ENCODE measurements at places on chromosomes 3 and 15.

GRCh38 chr3:185423178-185423577 lies 60.2 kb downstream of the MAP3K13 start:
- H3K27ac ChIP-seq, result no peak overlapping the region
- no peaks in the 10 kb centered on the region for H3K27me3 ChIP-seq

DNA sequence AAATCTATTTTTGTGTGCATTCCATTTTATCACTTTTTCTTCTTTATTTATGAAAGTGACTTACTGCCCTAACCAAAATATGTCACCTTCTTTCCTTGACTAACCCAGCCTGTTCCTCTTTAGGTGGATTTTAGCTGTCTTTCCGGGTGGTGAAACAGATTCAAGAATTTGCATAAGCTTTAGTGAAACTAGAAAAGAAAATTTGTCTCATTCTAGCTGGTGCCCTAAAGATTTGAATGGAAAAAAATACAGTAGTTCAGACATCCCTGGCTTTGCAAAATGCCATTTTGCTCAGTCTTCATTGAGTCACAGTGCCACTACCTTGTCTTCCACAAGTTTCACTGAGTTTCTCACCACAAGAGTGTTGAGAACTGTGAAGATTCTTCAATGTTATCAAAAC lies 28.2 kb upstream of the CCDC50 start:
- no peak overlapping the region for H3K4me3 ChIP-seq
- no peaks in the 10 kb centered on the region for H3K4me1 ChIP-seq
- H3K27me3 ChIP-seq, result no peaks in the 10 kb centered on the region

GRCh38 chr15:98419173-98419780 lies 229.1 kb upstream of the IGF1R start:
- no peak overlapping the region for H3K27ac ChIP-seq
- peaks cover 7% of the 10 kb centered on the region for H3K27me3 ChIP-seq
- H3K36me3 ChIP-seq, result no peaks in the 10 kb centered on the region
- peaks cover 13% of the 10 kb centered on the region for H3K4me1 ChIP-seq
- no peak overlapping the region for H3K4me3 ChIP-seq

- H3K4me3 ChIP-seq, result no peak overlapping the region
- no peaks in the 10 kb centered on the region for H3K27me3 ChIP-seq
- DNase-seq, result no peak
These were observed 118.0 kb downstream of the ABI3BP start for GRCh38 chr3:100875239-100875638.

DNA sequence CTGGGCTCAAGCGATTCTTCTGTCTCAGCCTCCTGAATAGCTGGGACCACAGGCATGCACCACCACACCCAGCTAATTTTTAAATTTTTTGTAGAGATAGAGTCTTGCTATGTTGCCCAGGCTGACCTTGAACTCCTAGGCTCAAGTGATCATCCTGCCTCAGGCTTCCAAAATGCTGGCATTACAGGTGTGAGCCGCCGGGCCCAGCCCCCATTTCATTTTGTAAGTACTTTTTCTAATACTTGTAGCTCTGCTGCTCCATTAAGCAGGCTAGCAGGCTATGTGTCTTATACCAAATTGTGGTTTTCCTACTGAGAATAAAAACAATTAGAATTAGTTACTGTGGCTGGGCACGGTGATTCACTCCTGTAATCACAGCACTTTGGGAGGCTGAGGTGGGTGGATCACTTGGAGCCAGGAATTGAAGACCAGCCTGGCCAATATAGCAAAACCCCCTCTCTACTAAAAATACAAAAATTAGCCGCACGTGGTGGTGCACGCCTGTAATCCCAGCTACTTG lies 22.4 kb downstream of the NIPA1 start:
- no peak overlapping the region for H3K27ac ChIP-seq
- no peak overlapping the region for H3K4me3 ChIP-seq
- H3K4me1 ChIP-seq, result no peaks in the 10 kb centered on the region
- DNase-seq, result no peak
- peaks cover 24% of the 10 kb centered on the region for H3K36me3 ChIP-seq
- H3K27me3 ChIP-seq, result no peaks in the 10 kb centered on the region

DNA sequence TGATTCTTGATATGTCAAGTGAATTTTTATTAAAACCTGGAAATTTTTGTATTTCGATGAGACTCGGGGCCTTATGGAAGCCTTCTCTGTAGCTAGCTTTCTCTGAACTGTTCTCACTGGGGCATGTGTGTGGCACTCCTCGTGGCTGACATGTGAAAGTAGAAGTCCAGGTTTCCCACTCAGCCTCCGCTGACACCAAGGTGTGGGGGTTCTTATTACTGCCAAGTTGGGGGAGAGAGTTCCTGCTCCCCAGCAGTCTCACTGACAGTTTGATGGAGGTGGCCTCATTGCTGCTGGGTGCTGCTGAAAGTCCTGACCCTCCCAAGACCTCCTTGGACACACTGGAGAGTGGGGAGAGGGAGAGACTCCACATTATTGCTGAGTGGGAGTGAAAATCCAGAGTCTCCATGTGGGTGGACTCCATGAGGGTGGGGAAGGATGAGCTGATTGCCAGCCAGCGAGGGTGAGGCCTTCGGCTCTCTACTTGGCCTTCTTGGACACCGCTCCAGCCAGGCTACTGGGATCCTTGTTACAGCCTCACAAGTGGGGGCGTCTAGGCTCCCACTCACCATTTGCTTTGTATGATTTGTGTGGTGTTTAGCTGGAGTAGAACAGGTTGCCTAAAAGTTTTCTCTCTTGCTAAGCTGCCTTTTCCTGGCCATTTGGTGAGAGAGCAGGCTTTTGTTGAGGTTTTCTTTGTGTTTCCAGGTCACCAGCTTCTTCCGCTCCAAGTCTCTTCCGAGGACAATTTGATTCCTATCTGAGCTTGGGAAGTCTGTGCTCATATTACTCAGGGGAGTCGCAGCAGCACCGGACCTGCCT lies 64.1 kb downstream of the LSM3 start:
- no peaks in the 10 kb centered on the region for H3K4me1 ChIP-seq
- no peaks in the 10 kb centered on the region for H3K27me3 ChIP-seq
- H3K27ac ChIP-seq, result no peak overlapping the region
- H3K36me3 ChIP-seq, result no peaks in the 10 kb centered on the region

GRCh38 chr3:46892285-46893145 lies 15.0 kb downstream of the PTH1R start:
- DNase-seq, result no peak
- H3K27ac ChIP-seq, result no peak overlapping the region
- H3K27me3 ChIP-seq, result peaks cover 68% of the 10 kb centered on the region
- H3K4me3 ChIP-seq, result peak overlapping the region; percentile 12

DNA sequence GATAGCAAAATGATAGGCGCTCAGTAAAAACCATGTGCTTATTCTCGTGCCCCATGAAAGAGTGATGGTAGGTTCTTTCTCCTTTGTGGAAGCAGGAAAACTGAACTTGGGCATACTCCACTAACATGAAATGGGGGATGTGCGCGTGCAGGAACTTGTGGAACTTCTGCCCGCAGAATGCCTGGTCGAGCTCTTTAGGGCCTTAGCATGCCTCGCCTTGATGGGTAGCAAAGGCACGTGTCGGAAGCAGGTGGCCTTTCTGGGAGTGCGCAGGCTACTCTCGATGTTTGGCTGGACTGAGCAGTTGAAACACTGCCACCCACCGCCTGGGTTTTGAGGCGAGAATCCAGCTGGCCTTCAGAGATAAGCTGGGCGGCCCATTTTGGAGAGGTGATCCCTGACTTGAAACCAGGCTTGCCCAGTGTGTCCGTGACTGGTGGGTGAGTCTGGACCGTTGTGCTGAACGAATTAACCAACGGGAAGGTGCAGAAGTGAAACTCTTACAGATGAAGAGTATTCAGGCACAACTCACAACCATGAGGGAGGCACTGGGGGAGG lies 842 bp downstream of the PCCB start:
- H3K36me3 ChIP-seq, result no peaks in the 10 kb centered on the region
- no peak for DNase-seq
- peak overlapping the region; percentile 96 for H3K27ac ChIP-seq
- H3K27me3 ChIP-seq, result no peaks in the 10 kb centered on the region
- H3K4me3 ChIP-seq, result peak overlapping the region; percentile 71

DNA sequence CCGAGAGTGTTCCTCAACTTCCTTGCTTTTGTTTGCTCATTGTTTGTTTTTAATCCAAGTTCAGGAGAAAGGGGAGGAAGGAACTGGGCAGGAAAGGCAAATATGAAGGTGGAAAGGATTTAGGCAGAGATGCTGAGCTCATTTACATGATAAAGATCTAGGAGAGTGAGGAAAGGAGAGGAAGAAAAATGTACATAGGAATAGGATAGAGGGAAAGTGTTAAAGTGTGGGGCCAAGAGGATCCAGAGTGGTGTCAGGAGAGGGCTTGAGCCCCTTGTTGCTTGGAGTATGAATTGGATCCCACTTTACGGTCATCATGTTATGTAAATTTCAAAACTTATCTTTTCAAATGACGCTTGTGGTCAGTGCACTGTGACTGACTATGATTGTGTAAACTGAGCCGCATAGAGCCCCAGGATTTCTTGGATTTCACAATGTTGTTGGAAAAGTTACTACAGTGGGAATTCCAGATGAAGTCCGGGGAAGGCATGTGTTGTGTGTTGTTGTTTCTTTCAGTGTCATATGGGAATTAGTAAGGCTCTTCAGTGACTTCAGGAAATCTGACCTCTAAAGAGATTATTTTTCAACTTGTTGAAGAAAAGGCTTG lies 15.0 kb upstream of the PLD1 start:
- no peaks in the 10 kb centered on the region for H3K36me3 ChIP-seq
- no peak overlapping the region for H3K4me3 ChIP-seq
- H3K4me1 ChIP-seq, result peaks cover 36% of the 10 kb centered on the region
- DNase-seq, result no peak
- H3K27me3 ChIP-seq, result no peaks in the 10 kb centered on the region
- peak overlapping the region; percentile 66 for H3K27ac ChIP-seq

GRCh38 chr15:63210151-63211091 lies 21.0 kb downstream of the RAB8B start:
- H3K27ac ChIP-seq, result no peak overlapping the region
- no peaks in the 10 kb centered on the region for H3K27me3 ChIP-seq
- no peak overlapping the region for H3K4me3 ChIP-seq

DNA sequence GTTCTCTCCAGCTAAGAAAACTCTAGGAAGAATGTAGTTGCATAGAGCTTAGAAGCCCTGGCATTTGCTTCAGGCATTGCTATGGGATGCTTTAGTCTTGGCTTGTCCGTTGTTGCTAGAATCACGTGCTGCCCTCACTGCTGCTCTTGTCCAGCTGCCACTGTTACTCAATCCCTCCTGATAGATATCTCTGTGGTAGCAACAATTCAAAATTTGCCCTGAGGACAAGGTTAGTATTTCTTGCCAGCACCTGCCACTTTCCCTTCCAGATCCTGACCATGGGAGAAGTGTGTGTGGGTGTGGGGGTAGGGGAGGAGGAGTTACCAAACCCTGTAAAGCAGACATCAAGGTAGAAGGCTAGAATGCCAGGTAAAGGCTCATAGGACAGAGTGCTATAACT lies 113.8 kb downstream of the PPM1L start:
- H3K27me3 ChIP-seq, result no peaks in the 10 kb centered on the region
- no peak overlapping the region for H3K27ac ChIP-seq

GRCh38 chr3:194541483-194541882 lies 54.7 kb upstream of the ATP13A3 start:
- H3K27me3 ChIP-seq, result no peaks in the 10 kb centered on the region
- H3K36me3 ChIP-seq, result no peaks in the 10 kb centered on the region
- no peaks in the 10 kb centered on the region for H3K4me1 ChIP-seq

DNA sequence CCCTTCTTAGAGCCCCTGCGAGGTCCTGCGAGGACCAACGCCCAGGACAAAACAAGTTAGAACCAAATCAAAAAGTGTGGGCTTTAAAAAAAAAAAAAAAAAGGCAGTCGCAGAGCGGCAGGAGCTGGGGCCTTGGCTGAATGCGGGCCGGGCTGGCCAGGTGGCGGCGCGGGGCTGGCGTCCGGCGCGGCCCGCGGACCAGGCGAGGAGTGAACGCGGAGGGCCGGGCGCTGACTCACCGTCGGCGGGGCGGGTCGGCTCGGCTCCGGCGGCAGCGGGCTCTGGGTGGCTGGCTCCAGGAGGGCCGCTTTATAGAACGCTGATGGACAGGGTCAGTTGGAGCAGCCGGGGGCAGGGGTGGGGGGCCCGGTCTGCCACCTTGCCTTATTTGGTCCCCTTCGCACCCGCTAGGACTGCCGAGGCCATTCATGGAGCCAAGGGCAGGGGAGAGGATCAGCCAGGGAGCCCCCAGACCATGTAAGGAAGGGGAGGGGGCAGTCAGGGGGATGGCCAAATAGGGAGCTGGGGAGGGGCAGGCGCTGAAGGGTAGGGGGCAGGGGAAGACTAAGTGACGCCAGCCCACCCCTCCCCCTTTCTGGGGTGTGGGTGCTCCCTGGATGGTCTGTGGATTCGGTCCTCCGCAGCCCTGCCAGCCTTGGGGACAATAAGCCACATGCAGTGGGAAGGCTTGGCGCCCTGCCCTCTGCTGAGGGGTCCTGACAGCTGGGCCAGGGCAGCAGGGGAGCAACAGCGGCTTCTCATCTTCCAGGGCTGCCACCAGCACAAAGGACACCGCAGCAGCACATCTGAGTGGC lies at the start of gene ACTC1:
Gene ACTC1, minus strand, starts transcription at position 283 of the 815 bp plus-strand sequence. CDS start 741 bp downstream, outside the sequence.
- no peak for DNase-seq
- peak within 1 kb of the TSS; percentile 19 for H3K4me3 ChIP-seq
- no peaks in the 10 kb centered on the region for H3K36me3 ChIP-seq

- no peak overlapping the region for H3K4me3 ChIP-seq
- peaks cover 3% of the 10 kb centered on the region for H3K4me1 ChIP-seq
- no peaks in the 10 kb centered on the region for H3K27me3 ChIP-seq
- no peaks in the 10 kb centered on the region for H3K36me3 ChIP-seq
- DNase-seq, result no peak
These were observed 67.5 kb upstream of the SLC6A6 start for GRCh38 chr3:14334936-14335335.

DNA sequence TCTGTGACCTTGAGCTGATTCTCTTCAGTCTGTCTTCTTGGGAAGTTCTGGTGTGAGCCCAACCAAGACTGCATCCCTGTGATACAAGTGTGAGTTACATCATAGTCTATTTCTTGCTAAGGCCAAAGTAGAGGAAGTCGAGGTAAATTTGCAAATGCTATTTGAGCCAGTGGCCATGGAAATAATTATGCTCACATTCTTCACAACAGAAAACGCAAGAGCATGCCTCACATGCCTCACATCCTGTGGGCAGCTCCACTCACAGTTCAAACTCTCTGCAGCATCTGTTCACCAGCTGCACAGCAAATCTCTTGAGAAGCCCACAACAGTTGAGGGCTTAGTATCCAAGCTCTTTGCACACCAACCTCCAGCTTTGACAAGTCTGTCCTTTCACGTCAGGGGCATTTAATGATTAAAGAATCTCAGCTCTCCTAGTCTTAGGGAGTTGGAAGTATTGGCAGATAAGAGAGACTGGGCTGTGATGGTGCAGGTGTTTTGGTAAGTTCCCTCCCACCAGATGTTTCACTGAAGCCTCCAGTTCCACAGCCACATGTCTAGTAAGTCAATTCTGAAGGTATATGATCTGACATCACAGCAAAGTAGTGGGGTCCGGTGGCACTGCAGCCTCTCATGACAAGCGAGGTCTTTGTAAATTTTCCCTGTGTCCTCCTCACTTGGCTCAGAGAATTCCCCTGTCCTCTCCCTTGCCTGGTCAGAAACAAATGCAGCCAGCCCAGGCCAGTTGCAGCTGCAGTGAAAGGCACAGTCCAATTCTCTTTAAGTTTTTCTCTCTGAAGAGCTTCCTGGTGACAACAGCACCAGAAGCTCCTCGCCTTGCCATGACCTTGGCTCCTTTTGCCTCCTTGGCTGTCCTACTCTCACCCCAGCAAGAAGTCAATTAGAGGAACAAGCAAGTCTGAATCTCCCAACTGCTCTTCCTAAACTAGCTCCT lies 166.1 kb downstream of the SSR3 start:
- no peaks in the 10 kb centered on the region for H3K4me1 ChIP-seq
- DNase-seq, result no peak
- H3K4me3 ChIP-seq, result no peak overlapping the region
- H3K36me3 ChIP-seq, result no peaks in the 10 kb centered on the region
- H3K27ac ChIP-seq, result no peak overlapping the region
- no peaks in the 10 kb centered on the region for H3K27me3 ChIP-seq

Data from esophagus squamous epithelium (tissue), 5 donors.